Esophagus squamous epithelium (tissue), 5 donors: ENCODE measurements at places on chromosomes 6 and 20.

DNA sequence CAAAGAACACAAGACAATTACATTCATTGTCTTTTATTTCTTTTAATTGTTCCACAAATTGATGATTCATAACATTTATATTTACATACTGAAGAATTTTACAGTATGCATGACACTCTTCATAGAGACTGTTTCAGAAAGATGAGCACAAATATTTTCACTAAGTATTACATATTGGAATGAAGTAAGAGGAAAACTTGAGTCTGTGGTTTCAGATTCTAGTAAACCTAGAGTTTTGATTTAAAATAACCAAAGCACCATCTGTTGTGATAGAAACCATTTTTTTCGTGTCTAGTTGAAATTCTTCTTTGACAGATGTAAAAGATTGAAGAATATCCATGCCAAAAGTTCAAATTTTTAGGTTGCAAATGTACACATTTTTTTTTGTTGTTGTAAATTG is 32.1 kb upstream of the OPN5 start:
- no peak for DNase-seq

DNA sequence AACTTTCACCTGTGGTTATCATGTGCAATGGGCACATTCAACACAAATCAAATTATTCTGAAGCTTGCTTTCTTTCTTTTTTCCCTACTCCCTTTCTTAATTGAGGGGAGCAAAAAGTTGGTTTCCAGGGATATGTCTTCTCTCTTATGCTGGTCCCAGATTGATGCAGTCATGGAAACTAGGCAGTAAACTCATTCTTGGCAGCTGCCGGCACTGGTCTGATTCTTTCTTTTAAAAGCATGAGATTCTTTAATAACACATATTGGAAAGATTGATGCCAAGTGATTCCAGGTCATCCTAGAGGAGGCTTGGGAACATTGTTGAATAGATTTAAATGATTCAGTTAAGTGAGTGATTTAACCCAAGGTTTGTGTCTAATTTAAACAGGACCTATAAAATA is 29.0 kb downstream of the PTPRA start:
- no peak for DNase-seq

DNA sequence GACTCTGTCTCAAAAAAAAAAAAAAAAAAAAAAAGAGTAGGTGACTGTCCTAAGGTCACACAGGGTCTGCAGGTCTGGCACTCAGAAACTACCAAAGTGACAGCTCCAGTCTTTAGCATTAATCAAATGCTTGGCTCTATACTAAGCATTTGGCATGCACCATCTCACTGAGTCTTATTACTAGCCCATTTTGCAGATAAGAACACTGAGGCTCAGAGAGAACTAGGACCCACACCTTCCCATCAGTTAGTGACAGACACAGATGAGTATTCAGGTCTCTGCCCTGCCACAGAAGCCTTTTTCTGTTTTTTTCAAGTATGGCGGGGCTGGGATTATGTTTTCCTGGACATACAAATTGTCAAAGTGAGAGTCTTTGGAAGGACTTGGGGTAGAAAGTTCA is 23.1 kb upstream of the VSTM2L start:
- no peak for DNase-seq

GRCh38 chr6:4287811-4288244 is 152.5 kb upstream of the ECI2 start:
- no peak for DNase-seq

- no peak for DNase-seq
These were observed 147.9 kb downstream of the HAO1 start for GRCh38 chr20:7792150-7792869.

- DNase-seq: no peak
These were observed 151.1 kb upstream of the JAG1 start for GRCh38 chr20:10824750-10825500.

GRCh38 chr20:39095870-39096269 is 133.7 kb downstream of the DHX35 start:
- no peak for DNase-seq

- DNase-seq: no peak
These were observed 199.2 kb upstream of the PMEPA1 start for GRCh38 chr20:57908704-57909630.

DNA sequence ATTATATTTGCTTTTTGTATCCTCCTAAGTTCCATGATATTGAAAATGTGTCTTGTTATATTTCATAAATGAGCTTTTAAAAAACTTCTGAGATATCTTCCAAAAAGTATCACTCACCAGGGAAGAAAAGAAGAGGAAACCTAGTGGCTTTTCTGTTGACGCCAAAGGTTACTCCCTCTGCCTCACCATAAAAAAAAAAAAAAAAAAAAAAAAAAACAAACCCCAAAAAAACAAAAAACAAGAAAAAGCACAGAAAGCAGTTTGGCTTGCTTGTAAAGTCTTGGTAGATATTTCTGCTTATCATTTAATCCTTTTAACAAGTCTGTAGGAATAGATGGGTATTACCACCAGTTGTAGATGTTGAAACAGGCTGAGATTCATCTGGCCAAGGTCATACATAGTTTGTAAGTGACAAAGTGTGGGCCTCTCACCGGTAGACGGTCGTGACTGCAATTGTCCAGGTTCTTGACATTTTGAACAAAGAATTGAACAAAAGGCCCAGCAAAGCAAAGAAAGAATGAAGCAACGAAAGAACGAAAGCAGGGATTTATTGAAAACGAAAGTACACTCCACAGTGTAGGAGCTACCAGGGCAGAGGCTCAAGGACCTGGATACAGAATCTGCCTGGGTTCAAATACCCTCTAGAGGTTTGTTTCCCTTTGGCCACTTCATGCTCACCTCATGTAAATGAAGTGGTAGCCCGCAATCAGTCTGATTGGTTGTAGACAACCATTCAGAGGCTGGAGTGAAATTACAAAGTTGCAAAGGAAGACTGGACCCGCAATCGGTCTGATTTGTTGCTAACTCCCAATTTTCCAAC is 11.6 kb upstream of the ELOVL5 start:
- no peak for DNase-seq

GRCh38 chr6:16163066-16163465 is 34.2 kb downstream of the MYLIP start:
- DNase-seq: no peak

GRCh38 chr6:12296255-12296573 is 6.1 kb downstream of the EDN1 start:
- no peak for DNase-seq

DNA sequence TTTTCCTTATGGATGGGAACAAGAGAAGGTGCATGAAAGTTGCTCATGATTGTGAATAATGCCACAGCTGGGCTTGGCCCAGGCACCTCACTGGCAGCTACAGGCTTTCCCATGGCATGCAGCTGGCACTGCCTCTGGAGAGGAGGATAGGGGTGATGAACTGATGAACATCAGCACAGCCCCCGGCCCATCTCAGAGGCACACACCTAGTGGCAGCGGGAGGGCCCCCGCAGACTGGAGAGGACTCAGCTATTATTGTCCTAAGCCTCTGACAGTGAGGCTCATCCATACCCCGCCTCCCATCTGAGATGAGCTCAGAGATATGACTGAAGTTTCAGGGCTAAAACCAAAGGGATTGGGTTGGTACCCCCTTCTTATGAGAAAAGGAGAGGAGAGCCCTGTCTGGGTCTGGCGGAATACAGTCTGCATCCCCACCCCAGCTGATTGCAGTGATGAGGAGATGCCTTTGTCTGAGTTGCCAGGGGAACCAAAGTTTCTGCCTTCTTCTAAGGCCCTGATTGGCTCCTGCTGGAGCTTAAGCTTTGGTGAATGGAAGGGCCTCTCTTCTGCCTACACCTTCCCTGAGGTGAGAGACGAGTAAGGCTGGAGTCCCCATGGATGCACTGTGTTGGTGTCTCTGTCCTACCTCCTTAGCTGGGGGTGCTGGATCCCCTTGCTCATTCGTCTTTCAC is 27.6 kb upstream of the EPB41L1 start:
- no peak for DNase-seq

GRCh38 chr6:13248994-13249393 is 79.3 kb downstream of the TBC1D7 start:
- no peak for DNase-seq

GRCh38 chr6:9437836-9438235 is 977.0 kb downstream of the TFAP2A start:
- DNase-seq: no peak

DNA sequence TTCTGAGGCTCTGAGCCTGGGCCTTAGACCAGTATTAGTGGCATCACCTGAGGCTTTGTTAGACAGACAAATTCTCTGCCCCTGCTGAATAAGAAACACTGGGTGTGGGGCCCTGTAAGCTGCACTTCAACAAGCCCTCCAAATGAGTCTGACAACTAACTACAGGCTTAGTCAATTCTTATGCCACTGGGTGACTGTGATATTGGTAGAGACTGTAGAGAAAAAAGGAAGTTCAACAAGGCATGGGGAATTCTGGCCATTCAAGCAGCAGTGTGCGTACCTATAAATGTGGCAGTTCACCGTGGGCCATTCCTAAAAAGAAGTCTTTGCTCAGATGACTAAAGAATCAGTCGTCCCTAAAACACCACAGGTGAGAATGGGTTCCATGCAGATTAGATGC is 82.7 kb downstream of the MDN1 start:
- no peak for DNase-seq

- no peak for DNase-seq
These were observed 917 bp upstream of the TEAD3 start for GRCh38 chr6:35497571-35498421.

- DNase-seq: no peak
These were observed 57.9 kb upstream of the MANEA start for GRCh38 chr6:95519228-95520037.

DNA sequence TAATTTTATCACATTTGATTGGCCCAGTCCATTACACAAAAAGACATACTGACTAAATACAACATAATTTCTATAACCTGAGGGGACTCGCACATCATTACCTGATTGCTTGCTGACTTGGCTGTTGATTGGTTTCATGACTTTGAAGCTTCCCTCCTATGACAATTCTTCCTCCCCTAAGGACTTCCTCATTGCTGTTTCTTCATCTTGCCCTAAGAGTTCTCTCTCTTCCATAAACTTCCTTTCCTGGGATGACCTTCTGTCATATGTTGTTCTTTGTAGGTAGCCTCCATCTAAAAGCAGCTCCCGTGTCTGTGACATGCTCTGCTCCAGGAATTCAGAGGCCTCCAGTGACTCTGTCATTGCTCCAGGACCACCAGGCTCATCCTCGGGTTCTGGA is 22.6 kb downstream of the RSPH3 start:
- DNase-seq: no peak

GRCh38 chr6:25147223-25147622 is 132.0 kb upstream of the CARMIL1 start:
- DNase-seq: no peak

GRCh38 chr20:33635341-33635740 is 26.8 kb upstream of the C20orf144 start:
- no peak for DNase-seq

- no peak for DNase-seq
These were observed 131.3 kb upstream of the OGFRL1 start for GRCh38 chr6:71157345-71157744.

DNA sequence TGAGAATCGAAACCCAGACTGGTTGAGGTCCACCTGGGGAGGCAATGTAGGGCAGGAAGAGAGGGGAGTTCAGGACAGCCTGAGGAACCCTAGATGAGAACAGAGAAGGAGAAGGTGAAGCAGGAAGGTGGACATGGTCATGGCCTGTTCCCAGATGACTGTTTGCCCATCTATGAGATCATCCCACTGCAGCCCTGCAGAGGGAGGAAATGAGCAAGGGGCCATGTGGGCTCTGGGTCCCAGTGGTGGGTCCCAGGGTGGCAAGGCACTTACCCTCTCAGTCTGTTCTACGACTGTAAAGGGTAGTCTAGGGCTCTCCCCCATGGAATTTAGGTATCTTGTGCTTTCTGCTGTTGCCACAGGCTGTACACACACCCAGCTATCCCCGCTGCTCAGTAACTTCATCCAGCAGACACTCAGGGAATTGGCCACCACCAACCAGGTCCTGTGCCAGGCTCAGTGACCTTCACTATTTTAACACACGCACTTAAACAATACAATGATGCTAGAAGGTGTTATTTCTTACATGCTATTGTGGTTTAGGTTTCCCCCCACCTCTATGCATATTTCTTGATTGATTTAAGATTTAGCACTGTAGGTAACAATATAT is 89.8 kb downstream of the TOX2 start:
- no peak for DNase-seq

- DNase-seq: no peak
These were observed 972 bp upstream of the PHF3 start for GRCh38 chr6:63634630-63635029.

DNA sequence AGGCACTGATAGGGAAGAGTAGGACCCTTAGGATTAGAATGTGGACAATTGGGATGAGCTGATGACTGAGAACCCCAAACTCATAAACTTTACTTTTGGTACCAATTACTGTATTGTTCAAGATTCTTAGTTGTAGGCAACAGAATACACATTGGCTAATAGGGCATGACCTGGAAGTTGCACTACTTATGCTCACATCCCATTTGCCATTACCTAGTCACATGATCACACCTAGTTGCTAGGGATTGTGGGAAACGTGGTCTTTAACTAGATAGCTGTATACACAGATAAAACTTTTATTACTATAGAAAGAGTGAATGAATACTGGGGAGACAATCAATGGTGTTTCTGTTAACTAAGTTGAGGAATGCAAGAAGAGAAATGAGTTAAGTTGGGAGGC is 113.4 kb upstream of the AKIRIN2 start:
- no peak for DNase-seq

GRCh38 chr6:41445261-41445660 is 100.9 kb upstream of the FOXP4 start:
- DNase-seq: no peak

DNA sequence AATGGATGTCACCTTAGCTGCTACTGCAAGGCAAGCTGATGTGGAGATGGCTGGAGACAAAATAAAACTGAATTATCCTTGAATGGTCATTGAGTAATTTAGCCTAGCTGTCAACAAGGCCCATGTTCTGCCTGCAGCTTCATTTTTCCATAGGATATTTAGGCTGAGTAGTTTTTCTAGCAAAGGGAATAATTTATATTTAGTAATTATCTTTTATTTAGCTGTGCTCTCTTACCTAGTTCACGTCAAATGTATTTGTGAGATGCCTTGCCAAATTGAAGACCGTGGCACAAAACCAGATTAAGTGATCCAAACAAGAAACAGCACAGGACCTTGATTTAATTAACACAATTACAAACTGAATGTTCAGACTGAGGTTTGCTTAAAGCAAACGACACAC is 77.4 kb upstream of the CEP162 start:
- DNase-seq: no peak

DNA sequence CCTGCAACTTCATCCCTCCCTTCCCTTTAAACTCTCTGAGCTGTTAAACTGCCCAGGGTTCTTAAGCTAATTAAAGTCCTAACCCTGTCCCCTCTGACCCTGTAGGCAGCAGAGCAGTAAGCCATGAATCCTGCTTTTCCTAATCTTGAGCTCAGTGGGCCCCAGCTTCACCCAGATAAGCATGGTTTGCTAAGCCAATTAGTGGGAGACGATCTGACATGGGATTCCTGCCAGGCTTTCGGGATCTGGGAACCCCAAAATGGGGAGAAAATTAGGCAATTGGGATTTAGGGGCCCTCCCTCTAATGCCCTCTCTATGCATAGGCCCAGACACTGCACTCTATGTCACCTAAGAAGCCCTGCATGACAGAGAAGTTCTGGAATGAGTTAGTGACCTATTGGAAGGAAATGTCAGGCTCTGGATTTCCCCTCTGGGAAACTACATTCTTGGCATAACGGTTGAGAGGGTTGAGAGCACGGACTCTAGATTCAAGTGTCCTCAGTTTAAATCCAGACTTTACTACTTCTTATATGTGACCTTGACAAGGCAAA is 4.6 kb downstream of the XKR7 start:
- no peak for DNase-seq
